ENCODE measurements at places on chromosomes 16 and 17. TPM values are rescaled to one million over a fixed set of nuclear protein-coding genes. Genes with fewer than 3 reads are reported as not detected.

The C16orf96 gene
- total RNA-seq: 0.05 TPM

The CFAP52 gene
- total RNA-seq: not detected

The TP53TG3 gene
- total RNA-seq: not detected

The CA7 gene
- not detected for total RNA-seq

The INCA1 gene
- 2.6 TPM for total RNA-seq

The ADAMTS18 gene
- not detected for total RNA-seq

The KRTAP1-5 gene
- total RNA-seq: not detected

The PIPOX gene
- total RNA-seq: 8.8 TPM

The PPL gene
- total RNA-seq: not detected

The EXOC3L1 gene
- total RNA-seq: 0.36 TPM

The DNAI2 gene
- 0.31 TPM for total RNA-seq

DNA sequence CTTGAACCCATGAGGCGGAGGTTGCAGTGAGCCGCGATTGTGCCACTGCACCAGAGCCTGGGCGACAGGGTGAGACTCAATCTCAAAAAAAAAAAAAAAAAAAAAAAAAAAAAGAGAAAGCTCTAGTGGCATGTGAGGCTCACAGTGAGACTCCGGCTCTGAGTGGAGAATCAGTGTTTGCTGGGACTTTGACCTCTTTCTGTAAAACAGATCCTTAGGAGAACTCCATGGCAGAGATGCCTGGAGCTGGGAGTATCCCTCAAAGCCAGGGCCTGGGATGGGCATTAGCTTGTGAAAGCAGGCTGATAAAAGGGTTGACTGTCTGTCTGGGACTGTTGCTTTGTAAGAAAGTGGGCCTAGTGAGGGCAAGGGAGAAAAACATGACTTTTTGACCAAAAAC, 46.4 kb downstream of the ZNF207 start:
- DNase-seq: no peak

DNA sequence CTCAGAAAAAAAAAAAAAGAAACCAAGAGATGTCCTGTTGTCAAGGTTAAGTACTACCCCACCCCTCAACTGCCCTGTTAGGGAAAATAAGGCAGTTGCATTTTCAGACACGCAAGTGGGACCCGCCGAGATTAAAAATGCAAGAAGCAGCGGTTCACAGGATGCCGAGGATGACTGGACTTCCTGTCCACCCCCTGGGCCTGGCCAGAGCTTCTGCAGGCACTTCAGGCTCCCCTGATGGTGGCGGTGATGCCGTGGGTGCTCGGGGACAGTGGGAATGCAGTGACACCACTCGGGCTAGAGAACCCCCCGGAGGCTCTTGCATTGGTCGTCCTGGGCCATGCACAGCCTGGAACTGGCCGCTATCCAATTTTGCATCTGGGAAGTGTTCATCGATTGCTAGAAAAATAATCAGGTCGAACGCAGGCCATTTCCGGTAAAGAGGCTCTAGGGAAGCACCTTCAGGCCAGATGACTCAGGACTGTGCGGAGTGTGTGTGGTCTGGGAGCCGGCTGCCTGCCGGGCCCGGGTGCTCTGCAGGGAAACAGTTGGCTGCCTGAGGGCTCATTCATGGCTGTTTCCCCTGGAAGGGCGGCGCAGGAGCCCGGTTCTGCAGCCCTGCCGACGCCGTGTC, 13.4 kb upstream of the CRISPLD2 start:
- DNase-seq: no peak

DNA sequence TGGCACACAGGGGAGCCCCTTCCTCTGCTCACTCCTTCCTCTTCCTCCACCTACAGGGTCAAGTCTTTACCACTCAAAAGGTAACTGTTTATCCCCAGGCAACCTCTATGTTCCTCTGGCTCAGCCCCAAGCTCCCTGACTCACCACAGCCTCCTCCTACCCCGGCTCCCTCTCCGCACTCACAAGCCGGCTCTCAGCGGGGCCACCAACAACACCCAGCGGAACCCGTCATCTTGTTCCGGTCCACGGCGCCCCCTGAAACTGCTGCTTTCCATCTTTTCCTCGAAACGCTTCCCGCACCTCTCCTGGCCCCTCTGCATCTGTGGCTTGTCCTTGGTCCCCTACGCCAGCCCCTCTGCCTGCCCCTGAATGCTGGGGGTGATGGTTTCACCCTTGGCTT, 58.4 kb downstream of the NXN start:
- DNase-seq: no peak

DNA sequence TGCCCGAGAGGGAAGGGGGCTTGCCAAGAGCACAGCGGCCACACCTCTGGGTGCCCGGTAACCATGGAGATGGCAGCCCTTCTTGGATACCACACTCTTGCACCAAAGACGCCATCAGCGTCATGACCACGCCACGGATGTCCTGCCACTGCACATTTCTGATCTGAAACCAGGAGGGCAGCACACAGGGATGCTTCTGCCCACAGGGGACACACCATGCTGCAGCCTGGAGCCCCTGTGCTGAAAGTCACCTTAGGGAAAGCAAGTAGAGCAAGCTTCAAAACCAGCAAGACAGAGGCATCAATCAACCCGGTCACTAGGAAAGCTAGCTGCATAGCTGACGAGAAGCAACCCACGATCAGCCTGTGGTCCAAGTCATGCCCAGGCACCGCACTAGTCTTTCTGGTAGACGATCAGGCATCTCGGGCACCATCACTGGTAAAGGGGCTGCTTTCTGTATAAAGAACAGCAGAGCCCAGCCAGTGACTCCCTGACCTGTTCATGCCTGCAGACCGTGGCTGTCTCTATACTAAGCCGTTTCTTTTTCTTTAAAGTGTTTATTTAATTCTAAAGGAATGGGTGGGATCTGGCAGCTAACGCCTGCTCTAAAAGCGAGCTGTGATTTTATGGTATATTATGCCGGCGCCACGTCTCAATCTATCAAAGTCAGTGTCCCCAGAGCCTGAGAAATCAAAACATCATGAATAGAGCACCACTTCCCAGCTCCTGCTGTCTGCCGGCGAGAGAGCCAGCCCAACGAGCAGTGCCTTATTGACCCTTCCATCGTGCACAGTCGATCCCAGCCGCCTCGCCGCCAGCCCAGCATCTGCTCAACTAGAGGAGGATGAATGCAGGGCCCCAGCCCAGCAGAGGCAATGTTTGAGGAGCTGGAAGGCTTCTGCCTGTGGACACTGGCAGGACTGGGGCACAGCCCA, 244.7 kb downstream of the RBFOX3 start:
- no peak for DNase-seq

DNA sequence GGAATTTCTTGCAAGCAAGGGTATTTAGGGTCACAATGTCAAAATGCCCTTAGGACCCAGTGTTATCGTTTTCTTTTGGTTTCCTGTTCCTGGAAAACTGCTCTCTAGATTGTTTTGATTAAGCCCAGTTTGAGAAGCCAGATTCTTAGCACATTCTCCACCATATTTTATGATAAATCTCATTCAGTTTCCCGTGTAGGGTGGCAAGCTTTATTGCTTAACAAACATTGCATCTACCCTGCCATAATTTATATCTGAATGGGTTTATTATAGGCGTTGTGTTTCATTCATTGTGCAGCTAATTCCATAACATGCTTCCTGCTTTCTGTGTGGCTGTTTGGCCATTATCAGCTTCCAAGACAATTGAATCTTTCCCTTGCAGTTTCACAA, 389.1 kb upstream of the DYNLRB2 start:
- DNase-seq: no peak

- no peak for DNase-seq
These were observed 141.7 kb downstream of the MRM1 start for GRCh38 chr17:36743130-36743529.

GRCh38 chr17:56656701-56657327, 63.3 kb downstream of the NOG start:
- no peak for DNase-seq

DNA sequence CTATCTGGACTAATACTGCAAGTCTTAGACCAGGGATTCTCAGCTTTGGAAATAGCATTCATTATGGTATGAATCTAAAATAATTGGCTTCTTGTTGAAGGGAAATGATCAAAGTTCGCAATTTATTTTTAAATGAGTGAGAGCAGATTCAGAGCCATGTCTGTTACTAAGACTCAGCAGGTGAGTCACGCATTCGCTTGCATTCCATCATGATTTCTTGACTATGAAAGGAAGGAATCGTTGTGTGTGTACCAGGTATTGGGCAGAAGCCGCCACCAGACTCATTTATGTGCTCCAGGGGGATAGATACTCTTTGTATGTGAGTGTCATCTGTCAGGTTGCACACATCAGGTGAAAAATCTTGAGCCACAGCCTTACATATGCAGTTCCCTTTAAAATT, 10.8 kb downstream of the GSG1L2 start:
- DNase-seq: no peak

- DNase-seq: no peak
These were observed 28.9 kb downstream of the LCMT1 start for GRCh38 chr16:25140459-25140858.

GRCh38 chr17:74125156-74125555, 78.3 kb upstream of the RPL38 start:
- DNase-seq: no peak

GRCh38 chr17:43662413-43663141, 855 bp upstream of the MEOX1 start:
- DNase-seq: no peak

DNA sequence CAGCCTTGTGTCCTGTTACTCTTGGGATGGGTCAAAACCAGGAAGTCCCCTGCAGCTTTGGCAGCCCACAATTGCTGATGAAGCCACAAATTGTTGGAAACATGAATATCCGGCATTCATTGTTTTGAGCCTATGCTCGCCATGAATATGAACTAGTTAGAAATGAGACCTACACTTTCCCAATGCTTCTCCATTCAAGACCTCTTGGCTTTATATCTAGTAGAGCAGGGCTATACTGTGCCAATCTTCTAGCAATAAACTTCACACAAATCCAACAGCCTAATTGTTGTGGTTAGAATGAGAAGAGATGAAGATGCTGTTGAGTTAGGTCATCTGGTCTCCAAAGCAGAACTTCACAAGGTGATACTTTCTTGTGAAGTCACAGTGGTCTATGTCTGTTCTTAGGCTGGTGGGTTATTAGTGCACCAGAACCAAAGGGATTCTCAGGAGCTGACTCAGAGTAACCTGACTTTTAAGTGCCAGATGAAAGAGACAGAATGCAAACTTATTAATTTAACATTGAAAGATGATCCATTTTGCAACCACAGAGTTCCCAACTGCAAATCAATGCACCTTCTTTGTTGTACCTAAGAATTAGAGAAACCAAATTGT, 13.7 kb upstream of the KRT23 start:
- no peak for DNase-seq

GRCh38 chr16:13959626-13960025, 39.7 kb downstream of the ERCC4 start:
- DNase-seq: no peak

GRCh38 chr16:85994492-85995490, 95.8 kb downstream of the IRF8 start:
- no peak for DNase-seq

DNA sequence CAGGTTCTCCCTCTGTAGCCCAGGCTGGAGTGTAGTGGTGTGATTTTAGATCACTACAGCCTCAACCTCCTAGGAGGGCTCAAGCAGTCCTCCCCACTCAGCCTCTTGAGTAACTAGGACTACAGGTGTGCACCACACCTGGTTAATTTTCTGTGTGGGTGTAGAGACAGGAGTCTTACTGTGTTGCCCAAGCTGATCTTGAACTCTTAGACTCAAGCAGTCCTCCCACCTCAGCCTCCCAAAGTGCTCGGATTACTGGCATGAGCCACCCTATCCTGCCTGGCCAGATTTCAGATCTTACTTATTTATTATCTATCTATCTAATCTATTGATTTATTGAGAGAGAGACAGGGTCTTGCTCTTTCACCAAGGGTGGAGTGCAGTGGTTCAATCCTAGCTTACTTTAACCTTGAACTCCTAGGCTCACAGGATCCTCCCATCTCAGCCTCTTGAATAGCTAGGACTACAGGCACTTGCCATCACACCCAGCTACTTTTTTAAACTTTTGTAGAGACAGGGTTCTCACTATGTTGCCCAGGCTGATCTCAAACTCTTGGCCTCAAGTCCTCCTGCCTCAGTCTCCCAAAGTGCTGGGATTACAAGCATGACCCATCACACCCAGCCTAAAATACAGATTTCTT, 61.8 kb downstream of the TUBD1 start:
- DNase-seq: no peak

- peak; percentile 64 for DNase-seq
These were observed 28.0 kb upstream of the MAF start for GRCh38 chr16:79628501-79628975.

DNA sequence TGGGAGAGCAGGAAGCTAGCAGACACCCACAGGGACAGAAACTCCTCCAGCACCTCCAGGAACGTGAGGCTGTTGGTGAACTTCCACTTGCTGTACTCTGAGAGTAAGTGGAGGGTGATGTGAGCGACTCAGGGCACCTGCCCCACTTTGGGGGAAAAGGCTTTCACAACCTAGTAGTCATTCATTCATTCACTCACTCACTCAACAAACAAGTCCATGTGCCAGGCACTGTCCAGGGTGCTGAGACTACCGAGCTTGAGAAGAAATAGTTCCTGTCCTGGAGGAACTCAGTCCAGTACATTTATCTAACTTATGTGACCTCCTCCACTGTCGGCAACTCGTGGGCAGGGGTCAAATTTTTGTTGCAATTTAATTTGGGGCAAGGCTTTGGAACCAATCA, 26.6 kb downstream of the LGALS9 start:
- no peak for DNase-seq

GRCh38 chr17:11944587-11944986, 52.7 kb downstream of the ZNF18 start:
- no peak for DNase-seq

DNA sequence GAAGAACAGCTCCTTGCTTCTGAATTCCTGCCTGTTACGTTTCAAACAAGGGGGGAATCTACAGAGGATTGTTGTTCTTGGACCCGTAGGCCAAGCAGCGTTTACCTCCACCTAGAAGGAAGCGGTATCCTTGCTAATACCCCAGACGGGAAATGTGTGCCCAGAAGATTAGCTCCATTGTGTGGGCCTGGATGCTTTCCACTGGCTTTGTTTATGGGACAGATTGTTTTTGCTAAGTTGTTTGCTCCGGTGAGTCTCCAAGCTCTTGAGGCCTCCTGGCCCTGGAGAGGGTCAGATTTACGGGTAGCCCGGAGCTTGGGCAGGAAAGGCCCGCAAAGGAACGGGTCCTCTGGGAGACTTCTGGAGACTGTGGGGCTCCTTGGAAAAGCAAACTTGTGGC, 28.4 kb upstream of the MRTFB start:
- DNase-seq: no peak

DNA sequence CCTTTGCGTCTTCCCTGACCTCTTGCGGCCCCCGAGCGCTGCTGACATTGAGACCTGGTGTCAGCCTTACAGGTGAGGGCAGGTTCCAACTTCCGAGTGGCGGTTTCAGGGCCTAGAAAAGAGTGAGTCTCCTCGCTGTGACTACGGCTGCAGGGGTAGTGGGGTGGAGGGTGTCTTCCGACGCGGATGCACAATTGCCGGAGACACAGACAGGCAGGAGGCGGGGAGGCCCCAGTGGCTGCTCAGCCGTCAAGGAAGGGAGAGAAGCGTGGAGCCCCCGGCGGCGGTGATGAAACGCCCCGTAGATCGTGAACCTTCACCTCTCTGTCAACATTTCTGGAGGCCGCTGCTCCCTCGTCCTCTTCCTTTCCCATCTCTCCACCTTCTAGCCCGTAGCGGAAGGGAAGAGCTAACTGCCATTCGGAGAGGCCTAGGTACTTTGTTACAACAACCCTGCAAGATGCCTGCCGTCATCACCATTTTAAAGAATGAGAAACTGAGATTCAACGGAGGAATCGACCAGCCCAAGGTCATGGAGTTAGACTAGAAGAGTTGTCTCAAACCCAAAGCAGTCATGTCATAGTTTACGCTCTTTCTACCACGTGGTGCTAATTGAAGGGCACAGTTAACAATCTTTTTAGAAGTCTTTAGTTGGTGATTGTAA, 485 bp downstream of the DNAJA3 start:
- DNase-seq: no peak
